ENCODE measurements at places on chromosomes 3 and 15. TPM values are rescaled to one million over a fixed set of nuclear protein-coding genes. Genes with fewer than 3 reads are reported as not detected.

GRCh38 chr3:36580716-36581115 is 183.6 kb downstream of the DCLK3 start:
- no peak for DNase-seq

DNA sequence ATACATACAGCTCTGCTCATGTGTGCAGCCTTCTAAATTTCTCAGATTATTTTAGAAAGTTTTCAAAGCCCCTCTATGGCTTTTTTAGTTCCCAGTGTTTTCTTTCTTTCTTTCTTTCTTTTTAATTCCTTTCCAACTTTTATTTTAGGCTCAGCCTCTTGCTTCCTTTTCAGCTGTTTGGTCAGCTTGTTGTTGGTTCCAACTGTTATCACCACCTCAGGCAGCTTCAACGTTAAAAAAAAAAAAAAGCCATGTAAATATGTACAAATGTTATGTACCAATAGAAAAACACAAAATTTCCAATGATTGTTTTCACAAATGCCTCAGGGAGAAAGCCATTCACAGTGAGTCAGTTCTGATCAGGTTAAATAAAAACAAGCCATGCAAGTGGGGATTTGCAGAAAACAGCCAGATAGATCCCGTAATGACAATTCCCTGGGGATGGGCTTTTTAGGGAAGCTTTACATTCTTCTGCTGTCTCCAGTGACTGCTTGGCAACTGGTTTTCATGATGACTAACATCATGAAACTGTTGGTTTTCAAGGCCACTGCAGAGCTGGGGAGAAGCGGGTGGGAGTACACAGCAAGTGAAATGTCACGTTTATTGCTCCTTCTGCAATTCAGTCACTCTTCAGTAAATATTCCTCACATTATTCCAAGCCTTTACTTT is 908.4 kb downstream of the EPHA3 start:
- no peak for DNase-seq

DNA sequence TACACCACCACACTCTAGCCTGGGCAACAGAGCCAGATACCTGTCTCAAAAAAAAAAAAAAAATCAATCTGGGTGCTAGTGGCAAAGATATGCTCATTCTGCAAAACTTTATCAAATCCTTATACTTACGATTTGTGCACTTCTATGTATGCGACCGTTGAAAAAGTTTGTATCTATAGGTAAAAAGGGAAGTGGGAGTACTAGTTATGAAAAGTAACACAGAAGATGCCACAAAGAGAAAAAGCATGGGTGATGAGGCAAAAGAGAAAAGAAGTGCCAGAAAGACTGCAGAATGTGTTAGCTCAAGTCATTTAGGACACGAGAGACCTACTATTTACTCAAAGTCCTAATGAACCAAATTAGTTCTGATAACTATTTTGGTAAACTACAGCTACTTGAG is 407.8 kb downstream of the SHQ1 start:
- no peak for DNase-seq

DNA sequence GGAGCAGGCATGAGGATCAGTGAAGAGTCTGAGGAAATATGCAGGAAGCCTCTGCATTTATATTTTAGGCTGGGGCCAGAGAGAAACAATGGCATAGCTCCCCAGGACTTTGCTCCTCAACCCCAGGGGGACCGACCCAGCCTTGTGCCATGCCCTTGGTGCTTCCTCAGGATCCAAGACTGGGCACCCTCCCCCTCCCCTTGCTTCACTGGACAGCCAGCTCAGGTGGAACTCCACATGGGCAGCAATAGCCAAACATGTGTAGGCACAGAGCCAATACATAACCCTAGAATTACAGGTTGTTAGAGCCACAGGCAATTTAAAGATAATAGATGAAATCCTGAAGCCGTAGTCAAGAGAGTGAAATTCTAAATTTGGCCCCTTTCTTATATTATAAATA is 73.0 kb upstream of the ETV5 start:
- DNase-seq = no peak

ALAS1 gene
- 35.4 TPM for total RNA-seq

GRCh38 chr3:59482684-59483083 is 432.9 kb upstream of the CFAP20DC start:
- DNase-seq = no peak

GRCh38 chr15:55552926-55553325 is 35.2 kb downstream of the PYGO1 start:
- DNase-seq = peak; percentile 32

DNA sequence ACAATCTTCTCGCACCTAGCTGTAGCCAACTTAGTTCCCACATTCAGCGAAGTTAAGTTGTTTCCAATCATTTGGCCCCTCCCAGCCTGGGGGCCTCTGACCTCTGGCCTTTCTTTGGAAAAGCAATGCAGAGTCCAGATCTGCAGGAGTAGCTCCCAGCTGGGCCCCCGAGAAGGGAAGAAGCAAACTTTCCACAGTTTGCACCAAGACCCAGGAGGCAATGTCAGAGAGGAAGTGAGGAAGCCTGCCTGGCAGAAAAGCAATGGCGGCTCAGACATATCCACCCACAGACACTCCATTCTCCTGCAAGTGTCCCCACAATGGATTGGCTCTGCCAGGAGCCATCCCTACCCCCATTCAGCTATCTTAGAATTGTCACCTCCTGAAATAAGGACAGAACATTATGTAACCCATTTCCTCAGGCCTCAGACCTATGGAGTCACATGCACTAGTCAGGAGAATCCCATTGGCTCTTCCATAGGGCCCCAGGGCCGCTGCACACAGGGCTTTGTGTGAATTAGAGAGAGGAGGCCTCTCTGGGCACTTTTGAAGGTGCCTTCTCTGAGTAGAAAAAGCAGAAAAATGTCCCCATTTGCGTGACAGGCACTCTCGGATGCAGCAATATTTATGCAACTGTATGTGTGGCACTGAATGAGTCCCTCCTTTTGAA is 3.0 kb upstream of the BUB1B start:
- no peak for DNase-seq
